ENCODE measurements at places on chromosomes 7 and 10. TPM values are rescaled to one million over a fixed set of nuclear protein-coding genes. Genes with fewer than 3 reads are reported as not detected.

GRCh38 chr10:49614242-49615198 is 683 bp downstream of the CHAT start:
- no peak for DNase-seq

DNA sequence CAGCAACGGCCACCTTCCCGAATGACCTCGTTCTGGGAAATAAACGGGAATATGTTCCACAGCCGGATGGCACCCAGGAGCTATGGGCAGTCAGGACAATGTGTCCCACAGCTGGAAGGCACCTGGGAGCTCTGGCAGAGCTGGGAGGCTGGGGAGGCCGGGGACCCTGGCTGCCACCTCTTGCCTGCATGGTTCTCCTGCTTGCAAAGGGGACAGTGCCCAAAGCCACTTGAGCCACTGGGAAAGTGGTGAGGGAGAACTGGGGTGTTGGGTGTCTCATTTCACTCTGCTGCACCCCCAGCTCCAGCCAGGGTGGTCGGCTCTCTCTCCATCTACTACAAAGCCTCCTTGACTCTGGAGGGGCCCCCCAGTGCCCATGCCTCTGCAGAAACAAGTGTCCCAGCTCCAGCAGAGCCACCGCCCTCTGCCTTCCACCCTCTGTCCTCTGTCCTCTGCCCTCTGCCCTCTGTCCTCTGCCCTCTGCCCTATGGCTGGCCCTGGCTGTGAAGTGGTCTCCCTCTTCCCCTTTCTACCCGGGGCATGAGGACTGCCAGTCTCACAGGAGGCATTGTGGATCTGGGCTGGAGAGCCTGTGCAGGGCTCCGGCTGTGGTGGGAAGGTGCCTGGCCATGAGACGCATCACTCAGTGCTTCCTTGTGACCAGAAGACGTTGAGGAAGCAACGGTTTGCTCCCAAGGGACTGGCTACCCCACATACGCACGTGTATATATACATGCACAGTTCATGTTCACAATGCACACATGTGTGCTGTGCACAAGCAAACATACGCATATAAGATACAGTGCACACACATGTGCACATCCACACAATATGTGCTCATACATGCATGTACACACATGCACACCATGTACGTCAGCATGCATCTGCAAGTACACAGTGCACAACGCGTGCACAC is 21.5 kb upstream of the INPP5A start:
- no peak for DNase-seq

GRCh38 chr7:97064972-97065587 is 40.4 kb upstream of the DLX5 start:
- no peak for DNase-seq

- no peak for DNase-seq
Measured at GRCh38 chr7:132755538-132756483, 179.5 kb upstream of the PLXNA4 start.

DNA sequence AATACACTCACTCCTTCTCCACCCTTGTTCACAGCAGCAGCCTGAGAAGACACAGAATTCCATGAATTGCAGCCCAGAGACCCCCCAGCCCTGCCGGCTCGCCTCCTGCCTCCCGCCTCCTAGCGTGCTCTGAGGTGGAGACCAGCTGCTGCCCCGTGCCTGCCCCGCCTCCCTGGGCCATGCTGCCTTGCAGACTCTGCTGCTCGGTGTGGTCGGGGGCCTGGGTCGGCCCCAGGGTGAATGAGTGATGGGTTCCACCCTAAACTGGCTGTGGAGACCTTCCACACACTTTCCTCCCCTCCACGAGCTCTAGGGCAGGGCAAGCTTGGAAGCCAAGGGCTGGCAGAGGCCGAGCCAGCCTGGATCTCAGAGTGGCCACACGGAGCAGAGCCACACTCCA is 479.3 kb downstream of the DNAJB6 start:
- DNase-seq, result no peak

GRCh38 chr7:130420943-130421578 is 19.8 kb downstream of the CEP41 start:
- no peak for DNase-seq

DNA sequence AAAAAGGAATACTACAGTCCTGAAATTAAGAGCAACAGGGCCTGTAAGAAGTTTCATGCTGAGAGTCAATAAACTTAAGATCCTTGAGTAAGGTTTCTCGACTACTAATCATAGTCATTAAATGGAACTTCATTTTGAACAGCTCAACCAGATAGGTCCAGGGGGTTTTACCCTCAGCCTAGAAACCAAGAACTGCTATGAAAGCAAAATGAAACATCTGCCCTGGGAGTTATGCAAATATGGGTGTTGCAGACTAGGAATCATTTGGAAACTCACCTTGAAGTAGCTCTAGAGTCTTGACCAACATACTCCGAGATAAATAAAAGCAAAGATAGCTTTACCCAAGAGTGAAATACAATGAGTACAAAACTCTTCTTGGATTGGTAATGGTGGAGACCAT is 128.0 kb downstream of the HGF start:
- DNase-seq, result no peak

GRCh38 chr10:26859241-26860101 is 1.3 kb downstream of the ABI1 start:
- DNase-seq, result no peak

DNA sequence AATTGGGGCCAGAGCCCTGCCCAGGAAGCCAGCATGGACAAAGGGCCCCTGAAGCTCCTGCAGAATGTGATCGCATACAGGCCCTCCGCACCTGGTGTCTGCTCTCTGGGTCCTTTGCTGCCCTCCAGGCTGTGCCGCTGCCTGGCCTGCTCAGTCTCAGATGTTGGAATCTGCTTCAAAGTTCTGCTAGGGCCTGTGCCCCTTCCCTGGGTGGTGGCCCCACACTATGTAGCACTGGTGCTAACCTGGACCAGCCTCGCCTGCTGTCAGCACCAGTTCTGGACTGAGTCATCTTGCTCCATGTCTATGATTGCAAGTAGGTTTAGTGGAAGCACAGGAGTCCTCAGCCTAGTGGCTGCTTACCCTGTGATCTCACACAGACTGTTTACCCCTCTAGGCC is 6.3 kb downstream of the MAT1A start:
- DNase-seq, result peak; percentile 81

- DNase-seq, result no peak
Measured at GRCh38 chr10:95355301-95355700, 64.5 kb upstream of the PDLIM1 start.

- DNase-seq, result peak; percentile 68
Measured at GRCh38 chr7:134908289-134908688, 78.0 kb upstream of the AGBL3 start.

DNA sequence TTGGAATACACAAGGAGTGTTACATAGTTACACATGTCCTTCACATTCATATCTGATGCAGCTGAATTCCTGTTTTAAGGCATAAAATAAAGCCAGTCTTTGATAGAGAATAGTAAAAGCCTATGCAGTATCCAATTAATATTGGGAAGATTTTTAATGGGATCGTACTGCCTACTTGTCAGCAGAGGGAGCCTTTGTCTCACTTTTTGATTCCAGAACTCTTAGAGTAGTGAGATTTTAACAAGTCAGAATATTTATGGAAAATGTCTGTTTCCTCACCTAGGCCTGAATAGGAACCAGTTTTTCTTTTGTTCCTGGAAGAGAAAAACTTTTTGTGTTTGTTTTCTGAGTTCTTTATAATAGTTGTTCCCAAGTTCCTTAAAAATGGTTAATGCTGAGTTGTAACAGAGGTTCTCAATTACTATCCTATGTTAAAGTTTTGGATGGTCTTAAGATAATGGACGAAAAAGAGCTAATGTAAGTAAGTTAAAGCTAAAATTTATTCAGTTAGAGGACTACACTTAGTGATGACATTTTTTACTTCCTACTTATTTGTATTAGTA is 114.0 kb downstream of the BBS9 start:
- DNase-seq, result no peak

GRCh38 chr10:110556969-110557601 is 10.4 kb upstream of the SMC3 start:
- no peak for DNase-seq

DNA sequence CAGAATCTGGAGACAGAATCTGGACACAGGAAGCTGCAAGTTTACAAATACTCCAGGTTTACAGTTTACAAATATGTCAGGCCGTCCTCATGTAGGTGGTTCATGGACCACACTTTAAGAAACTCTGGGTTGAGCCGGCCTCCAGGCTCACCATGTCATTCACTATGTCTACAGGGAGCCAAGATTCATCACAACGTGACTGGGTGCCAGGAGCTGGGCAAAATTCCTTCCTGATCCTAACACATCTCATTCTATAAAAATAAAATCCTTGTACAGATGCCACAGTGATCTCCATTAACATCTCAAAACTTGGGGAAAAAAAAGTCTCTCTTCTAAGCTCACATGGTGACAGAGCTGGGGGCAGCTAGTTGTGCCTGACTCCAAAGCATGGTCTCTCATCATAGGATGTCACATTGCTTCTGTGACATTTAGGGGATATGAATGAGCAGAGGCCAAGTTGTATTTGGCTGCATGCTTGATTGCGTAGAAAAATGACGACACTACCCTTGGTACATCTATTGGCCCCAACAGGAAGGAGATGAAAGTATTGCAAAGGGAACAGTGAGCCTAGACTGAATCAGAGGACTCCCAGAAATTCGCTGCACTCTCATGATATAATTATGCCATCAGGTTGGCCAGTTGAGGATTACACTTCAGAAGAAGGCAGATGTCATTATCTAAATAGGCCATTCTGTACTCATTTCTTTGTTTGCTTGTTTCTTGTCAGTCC is 35.9 kb downstream of the MTURN start:
- DNase-seq, result no peak

DNA sequence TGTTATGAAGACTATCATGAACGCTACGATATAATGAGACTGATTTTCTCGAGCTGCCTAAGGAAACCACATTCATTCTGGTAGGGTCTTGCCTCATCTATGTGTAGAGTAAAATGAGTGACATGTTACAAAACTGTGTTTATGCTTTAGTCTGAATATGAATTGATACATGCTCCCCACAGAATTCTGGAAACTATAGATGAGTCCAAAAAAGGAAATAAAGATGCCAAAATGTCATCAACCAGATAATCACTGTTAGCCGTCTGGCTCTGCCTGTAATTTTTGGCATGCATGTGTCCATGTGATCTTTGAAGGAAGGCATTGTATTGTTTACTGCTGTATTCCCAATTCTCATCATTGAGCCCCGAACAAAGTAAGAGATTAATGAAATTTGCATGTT is 42.6 kb upstream of the GPR37 start:
- DNase-seq, result no peak

DNA sequence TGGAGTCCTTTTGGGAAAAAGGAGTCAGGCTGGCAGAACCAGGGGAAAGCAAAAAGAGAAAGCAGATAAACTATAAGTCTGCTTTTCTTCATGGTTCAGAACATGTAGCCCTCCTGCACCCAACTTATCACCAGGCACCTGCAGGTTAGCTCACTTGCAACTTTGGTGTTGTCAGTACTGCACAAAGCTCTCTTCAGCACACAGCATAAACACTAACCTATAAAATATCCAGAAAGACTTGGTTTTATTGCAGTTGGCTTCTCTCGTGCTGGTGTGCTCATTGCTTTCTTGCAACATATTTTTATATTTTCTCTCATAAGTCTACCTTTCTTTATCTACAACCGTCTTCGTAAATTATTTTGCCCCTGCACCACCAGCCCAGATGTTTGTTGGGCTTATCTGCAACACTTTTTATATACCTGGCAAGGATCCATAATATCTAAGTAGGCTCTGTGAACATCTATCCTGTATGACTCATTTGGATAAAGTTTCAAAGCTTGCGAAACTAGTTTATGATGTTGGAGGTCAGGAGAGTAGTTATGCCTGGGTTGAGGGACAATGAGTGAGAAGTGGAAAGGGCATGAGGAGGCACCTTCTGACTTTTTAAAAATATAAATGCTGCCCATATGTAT is 164.6 kb downstream of the ANKRD30A start:
- DNase-seq, result no peak

- DNase-seq, result peak; percentile 66
Measured at GRCh38 chr10:44049301-44050015, 335.4 kb downstream of the CXCL12 start.

DNA sequence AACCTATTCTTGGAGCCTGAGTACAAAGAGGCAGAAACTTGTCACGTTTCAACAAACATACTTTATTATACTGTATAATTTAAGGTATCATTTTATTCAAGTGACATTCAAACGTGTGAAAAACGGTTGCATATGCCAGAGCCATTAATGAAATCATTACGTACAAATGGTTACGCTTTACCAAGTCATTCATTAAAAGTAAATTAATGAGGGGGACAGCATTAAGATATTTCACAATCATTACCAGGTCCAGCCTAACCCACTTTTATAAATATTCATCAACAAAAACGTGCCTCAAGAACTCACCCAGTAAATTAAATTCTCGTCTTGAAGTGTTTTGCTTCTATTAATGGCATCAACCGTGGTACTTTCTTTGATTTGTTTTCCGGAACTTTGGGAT is 253.0 kb downstream of the RPS24 start:
- no peak for DNase-seq

- no peak for DNase-seq
Measured at GRCh38 chr10:46538155-46538554, 18.3 kb downstream of the GPRIN2 start.

GRCh38 chr10:90769946-90770841 is 87.6 kb downstream of the HTR7 start:
- no peak for DNase-seq

DNA sequence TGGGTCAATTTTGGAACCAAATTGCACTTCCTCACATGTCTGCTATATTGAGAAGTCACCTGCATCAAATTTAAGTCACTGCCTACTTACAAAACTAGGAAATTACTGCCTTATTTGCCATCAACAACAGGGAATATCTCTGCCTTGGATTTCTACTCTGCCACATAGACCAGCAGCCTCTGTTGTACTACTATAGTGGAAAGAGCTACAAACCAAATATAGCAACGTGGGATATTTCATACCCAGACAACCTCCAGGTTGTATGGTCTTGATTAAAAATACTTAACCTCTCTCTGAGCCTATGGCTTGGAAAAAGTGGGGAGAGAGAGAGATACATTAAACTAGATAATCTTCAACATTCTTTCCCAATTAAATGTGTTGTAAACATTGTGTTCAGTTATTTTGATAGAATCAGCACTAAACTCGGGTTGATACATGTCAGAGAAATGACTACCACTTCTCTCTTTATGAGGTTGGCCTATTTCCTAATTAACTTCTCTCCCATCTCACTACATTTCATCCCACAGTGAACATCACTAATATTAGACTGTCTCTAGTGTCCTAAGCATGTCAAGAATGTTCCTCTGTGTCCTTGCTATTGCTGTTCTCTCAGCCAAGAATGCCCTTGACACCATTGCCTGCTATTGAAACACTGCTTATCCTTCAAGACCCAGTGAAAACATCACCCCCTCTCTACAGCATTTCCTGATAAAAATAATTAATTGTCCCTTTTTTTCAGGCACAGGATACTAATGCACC is 421.2 kb downstream of the IPMK start:
- DNase-seq, result no peak

OPN4 gene
- not detected for total RNA-seq

SRRM3 gene
- total RNA-seq, result 3.3 TPM

NCAPG2 gene
- total RNA-seq, result 4.2 TPM

MXI1 gene
- total RNA-seq, result 227 TPM

HPSE2 gene
- total RNA-seq, result 70.0 TPM

MOGAT3 gene
- not detected for total RNA-seq

FAM13C gene
- 46.1 TPM for total RNA-seq

JCAD gene
- total RNA-seq, result 42.4 TPM

ZNF479 gene
- not detected for total RNA-seq

OR13A1 gene
- total RNA-seq, result not detected
